Fibroblast of the aortic adventitia (primary cell): ENCODE measurements at places on chromosomes 4 and X. TPM values are rescaled to one million over a fixed set of nuclear protein-coding genes. Genes with fewer than 3 reads are reported as not detected.

The WDR17 gene
- total RNA-seq = 2.6 and 3.1 TPM in 2 replicates

- DNase-seq = no peak
These were observed 124.2 kb upstream of the RBPJ start for GRCh38 chr4:26196567-26196966.

DNA sequence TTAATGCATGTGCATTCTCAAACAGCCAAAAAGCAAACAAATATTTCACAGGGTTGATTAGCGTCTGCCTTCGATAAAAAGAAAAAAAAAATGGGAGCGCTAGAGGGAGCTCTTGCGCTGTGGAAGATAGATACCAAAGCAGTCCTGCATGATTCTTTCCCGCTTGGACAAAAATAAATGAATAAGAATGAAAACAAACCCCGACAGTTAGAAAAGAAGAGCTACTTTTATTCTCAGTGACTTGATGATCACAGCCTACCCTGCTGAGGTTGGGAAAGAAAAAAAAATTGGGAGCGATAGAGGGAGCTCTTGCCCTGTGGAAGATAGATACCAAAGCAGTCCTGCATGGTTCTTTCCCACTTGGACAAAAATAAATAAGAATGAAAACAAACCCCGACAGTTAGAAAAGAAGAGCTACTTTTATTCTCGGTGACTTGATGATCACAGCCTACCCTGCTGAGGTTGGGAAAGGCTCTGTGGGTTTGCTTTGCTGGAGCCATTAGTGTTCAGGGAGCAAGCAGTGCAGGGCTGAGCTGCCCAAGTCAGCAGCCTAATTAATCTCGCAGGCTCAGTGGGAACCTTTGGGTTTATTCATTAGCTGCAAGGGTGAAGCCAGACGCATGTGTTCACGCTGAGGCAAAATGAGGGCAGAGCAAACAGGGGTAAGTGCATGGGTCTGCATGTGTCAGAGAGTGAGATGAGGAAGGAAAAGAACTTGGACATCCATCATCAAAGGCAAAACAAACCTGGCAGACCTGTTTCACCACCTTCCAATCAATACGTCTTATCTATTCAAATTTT, 249.3 kb upstream of the PRKX start:
- DNase-seq = peak; percentile 27

DNA sequence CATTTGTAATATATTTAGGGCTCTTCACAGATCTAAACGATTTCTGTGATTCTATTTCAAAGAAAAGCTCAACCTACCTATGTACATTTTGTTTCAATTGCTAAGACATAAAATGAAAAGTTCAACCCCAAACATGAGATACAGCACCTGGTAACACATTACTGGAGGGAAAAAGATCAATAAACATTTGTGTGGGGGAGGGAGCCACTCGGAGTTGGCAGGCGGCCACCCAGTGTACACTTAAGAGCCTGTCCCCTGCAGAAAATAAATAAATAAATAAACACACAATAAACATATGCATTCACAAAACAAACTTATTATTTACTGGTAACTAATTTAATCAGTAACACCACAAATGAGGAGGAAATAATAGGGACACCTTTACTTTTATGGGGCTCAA, 19.3 kb downstream of the PRSS48 start:
- DNase-seq = no peak

- no peak for DNase-seq
These were observed 600.3 kb downstream of the MID1IP1 start for GRCh38 chrX:39401483-39402110.

DNA sequence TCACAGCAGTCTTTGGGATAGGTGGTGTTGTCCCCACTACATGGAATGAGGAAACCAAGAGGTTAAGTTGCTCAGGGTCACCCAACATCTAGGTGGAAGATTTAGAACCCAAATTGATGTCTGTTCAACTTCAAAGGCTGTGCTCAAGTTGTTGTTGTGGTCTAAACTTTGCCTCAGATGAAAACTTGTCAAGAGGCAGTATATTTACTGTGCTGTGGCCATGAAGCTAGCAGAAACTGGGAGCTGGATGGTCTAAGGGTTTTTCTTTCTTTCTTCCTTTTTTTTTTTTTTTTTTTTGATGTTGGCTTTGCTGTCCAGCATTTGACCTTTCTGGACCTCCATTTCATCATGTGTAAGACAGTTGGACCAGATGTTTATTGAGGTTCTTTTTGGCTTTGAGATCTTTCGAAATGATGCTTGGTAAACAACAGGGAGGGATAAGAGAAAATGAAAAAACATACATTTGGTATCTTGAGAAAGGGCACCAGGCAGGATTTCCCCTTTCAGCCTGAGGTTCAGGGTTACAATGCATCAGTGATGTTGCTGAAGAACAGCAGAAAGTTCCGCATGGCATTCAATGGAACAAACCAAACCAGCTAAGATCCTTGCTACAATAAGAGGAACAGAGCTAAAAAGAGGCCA, 166.2 kb upstream of the RPS6KA3 start:
- no peak for DNase-seq

DNA sequence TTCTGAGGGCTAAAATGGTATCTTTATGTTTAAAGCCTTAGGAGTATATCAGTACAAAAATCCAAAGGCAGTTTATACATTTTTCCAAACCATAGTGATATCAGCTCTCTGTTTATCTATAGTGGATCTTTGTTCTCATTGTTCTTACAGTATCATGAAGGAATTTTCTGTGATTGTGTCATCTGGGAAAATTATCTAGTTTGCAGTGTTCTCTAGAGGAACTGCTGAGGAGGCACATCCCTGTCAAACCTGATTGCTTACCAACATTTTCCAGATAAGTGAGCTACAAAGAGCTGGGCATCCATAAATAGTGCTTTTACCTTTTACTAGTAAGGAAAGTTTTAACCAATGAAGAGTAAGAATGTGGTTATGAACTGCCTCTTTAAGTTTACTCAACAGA, 44.9 kb upstream of the SLC25A31 start:
- peak; percentile 23 for DNase-seq
